ENCODE measurements at places on chromosomes 2 and 18. TPM values are rescaled to one million over a fixed set of nuclear protein-coding genes. Genes with fewer than 3 reads are reported as not detected.

- no peak for DNase-seq
These were observed 797.8 kb downstream of the CCDC85A start for GRCh38 chr2:56981554-56981953.

GAREM1 gene
- 13.2 TPM for total RNA-seq

GRCh38 chr18:73101977-73102376, 234.2 kb upstream of the NETO1 start:
- no peak for DNase-seq

DNA sequence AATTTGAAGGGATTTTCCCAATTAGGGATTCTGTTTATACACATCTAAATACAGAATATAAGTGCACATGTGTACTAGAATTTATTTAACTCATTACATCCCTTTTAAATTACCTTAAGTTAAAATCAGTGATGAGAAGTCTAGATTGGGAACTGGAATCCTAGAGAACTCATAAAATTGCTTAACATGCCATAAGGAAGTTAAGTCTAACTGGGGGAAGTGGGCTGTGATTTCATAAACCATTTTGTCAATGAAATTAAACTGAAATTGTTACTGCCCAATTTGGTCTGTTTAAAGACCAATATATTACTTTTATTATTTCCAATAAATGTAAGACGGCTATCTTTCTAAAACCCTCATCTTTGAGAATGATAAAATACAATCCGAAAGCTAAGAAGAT, 72.3 kb upstream of the CD226 start:
- no peak for DNase-seq

DNA sequence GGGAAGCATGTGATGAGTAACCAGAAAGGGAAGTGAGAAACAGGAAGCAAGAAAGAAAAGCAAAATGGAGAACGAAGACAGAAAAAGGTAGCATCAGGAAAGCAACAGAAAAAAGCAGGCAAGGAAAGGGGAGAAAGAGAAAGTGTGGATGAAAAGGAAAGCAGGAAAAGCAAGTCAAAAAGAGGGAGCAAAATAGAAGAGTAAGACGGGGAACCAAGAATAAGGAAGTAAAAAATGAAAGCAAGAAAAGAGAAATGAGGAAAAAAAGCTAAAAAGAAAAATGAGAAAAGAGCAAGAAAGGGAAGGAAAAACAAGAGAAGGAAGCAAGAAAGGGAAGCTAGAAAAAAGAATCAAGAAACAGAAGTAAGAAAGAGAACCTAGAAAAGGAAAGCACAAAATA, 242.3 kb upstream of the NCKAP5 start:
- DNase-seq = no peak

Measured in right cardiac atrium (tissue), 5 donors.